Cerebellar nuclear complex (tissue), 1 donor: ENCODE measurements at places on chromosomes 2 and 18.

DNA sequence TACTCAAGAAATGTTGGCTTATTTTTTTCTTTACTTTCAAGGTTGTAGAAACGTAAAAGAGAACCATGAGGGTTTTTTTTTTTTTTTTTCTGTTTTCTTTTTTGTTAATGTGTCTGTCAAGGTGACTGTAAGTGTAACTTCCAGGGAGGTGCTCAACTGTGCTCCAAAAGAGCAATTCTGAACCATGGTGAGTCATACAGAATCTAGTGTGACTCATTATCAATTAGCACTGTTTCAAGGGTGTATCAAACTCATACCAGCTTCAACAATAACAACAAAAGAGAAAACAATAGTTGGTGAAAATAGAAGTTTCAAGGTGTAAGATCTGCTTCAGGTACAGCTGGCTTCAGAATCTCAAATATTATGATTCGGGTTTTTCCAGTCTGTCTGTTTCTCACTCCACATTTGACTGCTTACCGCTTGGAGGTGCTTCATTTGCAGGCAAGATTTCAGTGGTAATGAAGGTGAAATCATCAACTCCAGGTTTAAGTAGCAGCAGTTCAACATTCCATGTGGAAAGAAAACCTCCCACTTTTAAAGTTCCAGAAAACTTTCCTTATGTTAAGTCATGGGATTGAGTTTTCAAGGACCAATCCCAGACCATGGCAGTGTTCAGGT, 850.6 kb downstream of the CNTNAP5 start:
- DNase-seq, result no peak

GRCh38 chr2:154694881-154695280, 3.6 kb upstream of the KCNJ3 start:
- no peak for DNase-seq

DNA sequence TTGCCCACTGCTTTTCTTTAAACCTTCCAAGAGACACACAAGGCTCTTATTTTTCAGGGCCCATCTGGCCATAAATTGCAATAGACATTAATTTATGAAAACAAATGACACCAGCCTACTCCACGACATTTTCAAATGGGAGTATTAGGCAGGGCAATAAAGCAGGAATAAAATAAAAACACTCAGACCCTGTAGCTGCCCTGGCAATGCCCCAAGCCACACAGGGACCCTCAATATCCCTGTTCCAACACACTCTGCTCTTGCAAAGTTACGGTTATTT, 550.8 kb upstream of the TNP1 start:
- DNase-seq, result no peak

GRCh38 chr2:215401896-215402379, 33.9 kb downstream of the FN1 start:
- no peak for DNase-seq

GRCh38 chr2:79670198-79670597, 157.3 kb downstream of the CTNNA2 start:
- DNase-seq, result no peak

DNA sequence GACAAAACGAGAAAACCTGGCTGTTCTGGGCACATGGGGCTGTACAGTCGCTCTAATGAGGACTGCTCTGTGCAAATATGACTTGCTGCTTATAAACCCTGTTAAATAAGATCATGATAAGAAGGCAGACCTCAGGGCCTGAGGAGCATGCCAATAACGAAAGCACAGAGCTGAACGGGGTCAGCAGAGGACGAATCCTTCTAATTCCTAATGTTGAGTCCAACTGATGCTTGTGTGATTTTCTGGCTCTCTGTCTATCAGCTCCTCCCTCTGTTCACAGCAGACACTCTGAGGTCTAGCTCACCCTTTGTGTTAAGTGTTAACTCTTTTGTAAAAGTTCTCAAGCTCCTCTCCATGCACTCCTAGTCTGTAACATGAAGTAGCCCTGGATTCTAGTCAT, 167.2 kb upstream of the REV1 start:
- no peak for DNase-seq

- no peak for DNase-seq
These were observed 7.9 kb upstream of the NDUFV2 start for GRCh38 chr18:9094307-9095226.

GRCh38 chr2:42693013-42693615, 70.8 kb downstream of the OXER1 start:
- no peak for DNase-seq

GRCh38 chr2:152867397-152867796, 149.0 kb downstream of the ARL6IP6 start:
- DNase-seq, result no peak

- no peak for DNase-seq
These were observed 61.8 kb downstream of the TBC1D8 start for GRCh38 chr2:101089419-101089818.

- no peak for DNase-seq
These were observed 80.7 kb downstream of the PSMG2 start for GRCh38 chr18:12783524-12783923.

DNA sequence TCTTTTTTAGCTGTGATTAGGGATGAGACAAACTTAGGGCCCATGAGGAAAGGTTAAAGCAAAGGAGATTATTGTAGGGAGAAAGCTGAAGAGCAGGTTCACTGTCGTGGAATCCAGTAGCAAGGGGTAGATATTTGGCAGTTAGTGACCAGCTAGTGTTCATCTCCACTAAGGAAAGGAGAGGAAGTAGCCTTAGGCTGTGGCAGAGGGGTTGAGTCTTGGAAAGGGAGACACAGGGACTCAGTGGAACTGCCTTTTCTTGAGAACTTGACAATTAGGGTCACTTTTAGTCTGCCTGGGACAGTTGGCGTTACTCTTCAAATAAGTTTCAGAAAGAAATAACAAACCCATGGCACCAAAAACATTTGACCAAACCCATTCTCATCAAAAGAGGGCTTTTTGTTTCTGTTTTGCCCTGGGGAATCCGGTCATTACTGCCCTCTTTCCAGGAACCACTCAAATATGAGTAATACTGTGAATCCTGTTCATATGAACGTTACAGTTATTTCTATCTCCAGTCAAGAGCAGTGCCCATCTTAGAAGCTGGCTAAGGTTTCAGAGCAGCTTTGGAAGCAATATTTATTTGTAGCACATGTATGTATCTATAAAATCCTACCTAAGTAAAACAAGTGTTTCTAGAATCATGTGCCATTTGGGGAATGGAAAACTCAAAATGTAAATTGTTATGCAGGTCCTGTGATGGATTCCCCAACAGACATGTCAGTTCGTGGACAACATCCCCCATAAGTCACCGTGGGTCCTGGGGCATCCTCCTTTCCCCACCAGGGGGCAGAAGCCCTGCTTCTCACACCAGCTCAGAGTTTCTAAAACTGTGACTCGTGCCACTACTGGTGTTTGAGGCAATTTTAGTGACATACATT, 77.3 kb upstream of the PHLPP1 start:
- DNase-seq, result no peak
